Activated gamma-delta T cell treated with Interleukin-2 at 50 U/mL for 16 hours (primary cell): ENCODE measurements at places on chromosomes 1 and 21.

- DNase-seq: no peak
These were observed 10.1 kb downstream of the GNG4 start for GRCh38 chr1:235639226-235640205.

- no peak for DNase-seq
These were observed 80.7 kb downstream of the UBE4B start for GRCh38 chr1:10113501-10113900.

DNA sequence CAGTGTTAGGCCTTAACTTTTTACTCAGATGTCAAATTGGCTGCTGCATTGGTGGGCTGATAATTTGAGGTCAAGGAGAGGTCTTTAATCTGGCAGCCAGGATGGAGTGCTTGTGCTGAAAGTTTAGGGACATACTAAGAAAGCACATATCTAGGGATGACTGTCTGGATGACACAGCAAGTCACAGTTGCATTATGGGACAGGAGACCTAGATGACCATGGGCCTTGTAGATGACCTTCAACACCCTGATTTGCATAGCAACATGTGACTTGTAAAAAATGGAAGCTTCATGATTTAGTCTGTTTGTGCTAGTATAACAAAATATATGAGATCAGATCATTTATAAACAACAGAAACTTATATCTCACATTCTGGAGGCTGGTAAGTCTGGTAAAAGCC, 18.0 kb upstream of the HSD3B2 start:
- DNase-seq: no peak

GRCh38 chr1:229928767-229929166, 138.3 kb upstream of the GALNT2 start:
- DNase-seq: no peak

DNA sequence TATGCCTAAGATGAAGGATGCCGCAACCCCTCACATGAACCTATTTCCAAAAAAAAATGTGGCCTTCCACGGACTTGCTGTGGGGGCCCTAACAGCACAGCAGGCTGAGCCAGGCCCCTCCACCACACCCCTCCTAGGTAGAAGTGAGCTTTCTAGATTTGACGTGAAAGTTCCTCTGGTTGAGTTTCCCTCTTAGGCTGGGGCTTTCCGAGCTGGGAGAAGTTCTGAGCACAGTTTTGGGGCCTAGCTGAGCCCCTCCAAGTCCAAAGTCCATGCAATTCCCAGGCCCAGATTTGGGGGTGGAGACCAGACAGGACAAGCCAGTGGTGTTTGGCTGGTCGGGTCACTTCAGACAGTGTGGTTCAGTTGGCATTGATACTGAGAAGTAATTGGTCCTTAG, 13.8 kb upstream of the PHLDA3 start:
- no peak for DNase-seq

DNA sequence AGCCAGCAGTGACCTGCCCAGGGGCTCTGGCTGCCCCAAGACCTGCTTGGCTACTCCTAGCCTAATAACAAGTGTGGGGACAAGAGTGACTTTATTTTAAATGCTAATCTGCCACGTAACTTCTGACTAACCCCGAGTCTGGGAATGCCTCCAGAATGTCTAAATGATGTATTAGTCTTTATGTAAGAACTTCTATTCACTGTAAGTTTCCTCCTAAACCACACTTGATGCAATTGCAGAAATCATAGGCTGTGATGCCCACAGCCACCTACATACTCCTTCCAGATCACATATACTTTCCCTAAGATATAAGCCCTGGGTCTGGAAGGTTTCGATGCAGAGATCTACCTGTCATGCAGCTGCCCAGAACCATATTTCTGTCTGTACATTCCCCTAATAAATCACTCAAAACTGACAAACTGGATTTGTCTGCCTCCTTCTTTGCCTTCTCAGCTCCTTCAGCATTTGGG, 5.9 kb upstream of the VPS45 start:
- DNase-seq: no peak

- DNase-seq: no peak
These were observed 4.8 kb downstream of the MYBPH start for GRCh38 chr1:203170625-203171330.

DNA sequence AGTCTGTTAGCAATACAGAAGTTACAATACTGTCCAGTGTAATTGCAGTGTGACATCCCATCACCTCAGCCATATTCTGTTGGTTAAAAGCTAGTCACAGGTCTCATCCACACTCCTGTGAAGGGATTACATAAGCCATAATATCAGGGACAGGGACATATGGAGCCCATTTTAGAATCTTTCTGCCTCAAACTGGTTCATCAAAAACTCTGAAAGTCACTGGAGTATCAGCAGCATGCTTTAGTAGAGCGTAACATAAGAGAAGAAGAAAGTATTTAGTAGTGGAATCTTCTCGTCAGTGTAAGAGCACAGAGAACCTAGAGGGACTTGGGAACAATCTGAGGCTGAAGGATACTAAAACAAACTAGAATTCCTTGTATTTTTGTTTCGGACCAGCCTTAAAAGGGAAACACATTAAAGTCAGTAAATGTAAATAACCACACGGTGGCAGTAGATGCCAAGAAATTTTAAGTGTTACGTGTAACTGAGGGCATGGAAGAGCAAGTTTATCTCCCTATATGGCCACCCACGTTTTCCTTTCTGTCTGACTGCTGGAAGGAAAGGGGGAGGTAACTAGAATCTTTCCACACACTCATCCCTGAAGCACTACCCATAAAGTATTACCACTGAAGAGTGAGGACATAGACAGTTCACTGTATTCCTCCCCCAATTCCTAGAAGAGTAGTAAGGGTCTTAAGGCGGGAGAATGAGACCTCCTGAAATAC, 41.6 kb upstream of the AGL start:
- DNase-seq: peak; percentile 10

GRCh38 chr1:225651872-225652728, 823 bp downstream of the ENAH start:
- DNase-seq: no peak

DNA sequence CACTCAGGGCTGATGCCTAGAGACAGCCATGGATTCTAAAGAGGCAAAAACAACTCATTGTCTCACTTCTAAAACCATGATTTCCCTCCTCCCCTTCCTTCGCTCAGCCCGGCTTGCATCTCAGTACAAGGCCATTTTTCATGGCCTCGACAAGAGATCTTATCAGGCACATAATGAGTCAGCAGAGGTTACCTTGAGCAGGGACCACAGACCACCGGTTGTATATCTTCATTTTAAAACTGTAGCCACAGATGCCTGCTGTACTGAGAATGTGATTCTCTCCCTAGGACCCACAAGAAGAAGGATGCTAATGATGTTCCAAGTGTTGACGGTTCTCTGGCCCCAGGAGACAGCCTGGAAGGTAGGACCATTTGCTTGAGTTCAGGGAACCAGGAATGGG, 331.9 kb downstream of the AJAP1 start:
- no peak for DNase-seq

GRCh38 chr1:57850176-57850940, 426.5 kb upstream of the DAB1 start:
- no peak for DNase-seq

- no peak for DNase-seq
These were observed 129.9 kb downstream of the GLUL start for GRCh38 chr1:182261655-182262054.

GRCh38 chr1:209989525-209989924, 51.5 kb downstream of the SYT14 start:
- no peak for DNase-seq

- DNase-seq: no peak
These were observed 12.9 kb downstream of the RCAN1 start for GRCh38 chr21:34602061-34602460.

DNA sequence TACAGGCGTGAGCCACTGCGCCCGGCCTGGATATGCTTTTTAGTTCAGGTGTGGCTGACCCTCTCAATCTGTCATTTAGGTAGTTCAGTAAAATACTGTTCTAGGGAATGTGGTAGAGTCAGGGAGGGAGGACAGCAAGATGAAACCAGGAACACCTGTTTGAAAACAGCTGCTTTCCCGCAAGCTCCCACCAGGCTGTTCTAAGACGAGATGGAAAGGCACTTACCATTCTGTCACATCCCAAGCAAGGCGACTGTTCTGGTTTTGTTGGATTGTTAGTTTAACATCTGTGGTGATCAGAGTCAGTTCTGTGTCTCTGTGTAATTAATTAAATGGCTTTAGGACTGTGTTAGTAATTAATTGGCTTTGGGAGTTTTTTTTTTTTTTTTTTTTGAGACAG, 2.9 kb downstream of the CHAF1B start:
- no peak for DNase-seq

GRCh38 chr1:12601700-12602658, 16.0 kb downstream of the DHRS3 start:
- no peak for DNase-seq

DNA sequence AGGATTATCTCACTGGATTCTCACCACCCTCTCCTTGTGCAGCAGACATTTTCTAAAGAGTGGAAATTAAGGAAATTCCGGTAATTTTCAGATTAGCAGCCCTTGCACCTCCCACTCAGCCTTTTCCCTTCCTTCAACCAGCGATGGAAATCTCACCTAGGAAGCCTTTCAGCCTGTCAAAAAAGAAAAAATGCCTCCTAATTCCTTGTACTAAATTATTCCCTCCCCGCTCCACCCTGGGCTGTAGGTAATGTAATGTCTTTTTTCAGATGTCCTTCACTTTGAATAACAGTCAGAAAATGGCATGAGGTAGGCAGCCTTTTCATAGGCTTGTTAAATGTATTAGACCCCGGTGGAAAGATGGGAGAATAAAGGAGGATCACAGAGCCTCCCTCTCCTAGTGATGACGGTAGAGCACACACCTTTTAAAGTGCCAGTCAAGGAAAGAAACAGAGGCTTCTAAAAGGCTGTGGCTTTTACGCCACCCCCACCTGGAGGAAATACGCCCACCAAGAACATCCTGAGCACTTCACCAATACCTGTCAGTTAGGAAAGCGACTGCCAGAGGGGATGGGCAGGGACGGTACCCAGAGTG, 62.8 kb upstream of the NEK2 start:
- DNase-seq: no peak

GRCh38 chr1:215905493-215906115, 338.5 kb downstream of the KCTD3 start:
- no peak for DNase-seq

DNA sequence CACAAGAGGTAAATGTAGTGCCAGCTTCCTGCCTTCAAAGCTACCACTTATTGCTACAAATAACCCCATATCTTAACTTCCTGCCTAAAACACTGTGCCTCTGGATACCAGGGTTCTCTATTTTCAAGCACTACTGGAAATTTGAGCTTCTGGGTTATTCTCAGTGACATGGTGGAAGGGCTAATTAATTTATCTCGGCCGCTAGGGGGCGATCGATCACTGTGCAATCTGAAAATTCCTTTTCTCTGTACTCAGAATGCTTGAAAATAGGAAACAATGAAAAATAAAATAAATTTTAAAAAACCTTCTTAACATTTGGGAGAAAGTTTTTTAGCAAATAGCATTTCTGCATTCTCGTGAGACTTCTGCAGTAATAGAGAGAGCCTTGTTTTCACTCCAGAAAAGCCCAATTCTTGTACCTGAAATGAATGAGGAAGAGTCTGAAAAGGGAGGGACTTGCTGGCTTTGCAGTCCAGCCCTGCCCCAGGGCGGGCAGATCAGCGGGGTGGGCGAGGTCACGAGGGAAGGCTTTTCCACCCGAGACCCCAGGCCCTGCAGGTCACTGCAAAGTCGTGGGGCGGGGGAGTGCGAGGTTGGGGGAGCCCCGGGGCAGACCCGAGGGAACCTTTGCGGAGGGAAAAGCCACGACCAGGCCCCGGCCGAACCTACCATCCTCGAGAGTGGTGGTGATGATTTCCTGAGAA, 276.7 kb downstream of the PCP4 start:
- no peak for DNase-seq

- no peak for DNase-seq
These were observed 49.6 kb downstream of the ZFYVE9 start for GRCh38 chr1:52191395-52191965.

DNA sequence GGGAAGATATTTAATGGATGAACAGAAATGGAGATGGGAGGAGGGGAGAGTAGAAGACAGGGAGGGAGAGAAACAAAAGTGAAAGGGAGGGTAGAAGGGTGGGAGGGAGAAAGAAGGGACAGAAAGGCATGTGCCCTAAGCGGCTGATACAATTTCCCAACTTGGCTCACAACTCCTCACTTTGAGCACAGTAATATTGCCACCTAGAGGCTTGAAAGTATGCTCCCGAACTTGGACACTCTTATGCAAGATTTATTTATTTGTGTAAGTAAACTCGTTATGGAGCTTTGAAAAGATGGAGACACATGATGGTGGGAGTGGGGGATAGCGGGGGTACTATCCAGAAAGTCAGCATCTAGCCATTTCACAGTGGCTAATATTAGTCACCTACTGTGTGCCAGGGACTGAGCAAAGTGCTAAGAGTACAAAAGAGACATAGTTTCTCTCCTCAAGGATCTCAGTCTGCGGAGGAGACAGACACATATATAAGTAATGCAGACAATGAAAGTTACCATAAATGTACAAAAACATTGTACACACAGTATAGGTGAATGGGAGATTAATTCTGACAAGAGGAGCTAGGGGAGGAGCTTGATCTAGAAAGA, 189.7 kb downstream of the SEC16B start:
- DNase-seq: no peak

GRCh38 chr1:53315456-53316423, 12.1 kb downstream of the LRP8 start:
- DNase-seq: no peak

GRCh38 chr1:22331618-22332423, 119.8 kb upstream of the ZBTB40 start:
- DNase-seq: no peak

DNA sequence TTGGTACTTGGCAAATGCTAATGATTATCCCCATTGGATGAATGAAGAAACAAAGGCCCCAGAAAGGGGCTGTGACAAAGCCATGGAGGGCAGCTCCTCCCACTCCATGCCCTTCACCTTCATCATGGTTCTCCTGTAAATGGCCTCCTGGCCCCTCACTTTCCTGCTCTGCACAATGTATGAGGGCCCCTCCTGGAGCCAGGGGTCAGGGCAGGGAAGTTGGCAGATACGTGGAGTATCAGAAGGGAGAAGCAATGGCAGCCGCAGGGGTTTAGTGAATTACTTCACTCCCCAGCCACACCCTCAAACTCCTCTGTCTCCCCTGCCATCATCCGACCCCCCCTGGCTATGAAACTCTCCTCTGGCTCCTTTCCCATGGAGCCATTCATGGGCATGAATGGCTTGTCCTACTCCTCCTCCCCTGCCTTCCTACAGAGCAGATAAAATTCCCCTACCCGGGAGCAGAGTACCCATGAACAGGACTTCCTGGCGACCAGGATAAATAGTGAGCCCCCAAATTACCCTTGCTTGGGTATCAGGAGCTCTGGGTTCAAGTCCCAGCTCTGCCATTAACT, 86.3 kb downstream of the CAMK2N1 start:
- DNase-seq: no peak

GRCh38 chr1:48903291-48903690, 126.6 kb upstream of the BEND5 start:
- no peak for DNase-seq

- no peak for DNase-seq
These were observed 33.0 kb upstream of the IL20 start for GRCh38 chr1:206832352-206832880.

- DNase-seq: no peak
These were observed 2.2 kb upstream of the POFUT2 start for GRCh38 chr21:45289655-45290515.
